ENCODE measurements at places on chromosomes 13 and 19.

DNA sequence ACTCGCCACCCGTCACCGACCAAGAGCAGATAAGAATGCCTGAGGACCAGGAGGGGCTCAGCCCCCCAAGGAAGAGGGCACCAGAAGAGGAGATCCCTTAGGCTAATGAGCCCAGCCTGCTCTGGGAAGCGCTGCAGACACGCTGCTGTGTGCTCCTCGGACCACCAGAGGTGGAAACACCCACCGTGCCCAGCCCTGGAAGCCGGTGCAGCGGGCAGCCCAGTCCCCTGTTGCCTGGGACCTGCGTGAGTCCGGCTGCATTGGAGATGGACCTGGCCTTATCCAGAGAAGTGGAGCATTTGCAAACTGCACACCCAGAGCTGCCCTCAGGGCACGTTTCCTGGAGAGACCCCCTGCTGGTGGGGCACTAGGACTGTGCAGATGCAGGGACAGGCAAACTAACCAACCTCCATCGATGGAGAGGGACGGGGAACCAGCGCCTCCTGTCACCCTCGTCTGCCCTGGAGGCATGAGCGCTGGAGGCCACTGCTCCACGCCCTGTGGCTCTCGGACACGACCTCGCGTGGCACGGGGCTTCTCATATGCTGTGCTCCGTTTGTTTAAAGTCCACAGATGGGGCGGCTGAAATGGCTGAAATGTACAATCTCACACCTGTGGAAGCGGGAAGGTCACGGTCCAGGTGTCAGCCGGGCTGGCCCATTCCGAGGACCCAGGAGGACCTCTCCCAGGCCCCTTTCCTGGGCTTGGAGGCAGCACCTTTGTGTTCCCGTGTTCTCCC lies 153.9 kb downstream of the KDM4B start:
- DNase-seq = no peak

- no peak for DNase-seq
These were observed 1.1 kb downstream of the ZNF444 start for GRCh38 chr19:56142087-56142787.

- no peak for DNase-seq
These were observed 11.2 kb downstream of the ACTN4 start for GRCh38 chr19:38658462-38659306.

DNA sequence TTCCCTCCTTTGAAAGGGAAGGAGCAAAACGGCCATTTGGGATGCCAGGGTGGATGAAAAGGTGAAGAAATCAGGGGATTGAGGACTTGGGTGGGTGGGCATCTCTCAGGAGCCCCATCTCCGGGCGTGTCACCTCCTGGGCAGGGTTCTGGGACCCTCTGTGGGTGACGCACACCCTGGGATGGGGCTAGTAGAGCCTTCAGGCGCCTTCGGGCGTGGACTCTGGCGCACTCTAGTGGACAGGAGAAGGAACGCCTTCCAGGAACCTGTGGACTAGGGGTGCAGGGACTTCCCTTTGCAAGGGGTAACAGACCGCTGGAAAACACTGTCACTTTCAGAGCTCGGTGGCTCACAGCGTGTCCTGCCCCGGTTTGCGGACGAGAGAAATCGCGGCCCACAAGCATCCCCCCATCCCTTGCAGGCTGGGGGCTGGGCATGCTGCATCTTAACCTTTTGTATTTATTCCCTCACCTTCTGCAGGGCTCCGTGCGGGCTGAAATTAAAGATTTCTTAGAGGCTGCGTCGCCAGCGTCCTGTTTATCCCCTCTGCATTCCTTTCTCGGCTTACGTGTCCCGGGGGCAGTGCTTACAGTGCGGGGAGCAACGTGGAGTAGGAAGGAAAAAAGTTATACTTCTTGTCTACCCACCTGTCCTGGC lies 15.2 kb upstream of the S1PR4 start:
- DNase-seq = peak; percentile 76

Data from activated CD4-positive, alpha-beta memory T cell treated with anti-CD3 and anti-CD28 coated beads, Interleukin-2, amount 10 ng/mL, durations not matched to agents 7 days and 5 days (primary cell).